Activated CD4-positive, alpha-beta T cell treated with anti-CD3 and anti-CD28 coated beads for 48 hours (primary cell): ENCODE measurements at places on chromosomes 2 and 18.

DNA sequence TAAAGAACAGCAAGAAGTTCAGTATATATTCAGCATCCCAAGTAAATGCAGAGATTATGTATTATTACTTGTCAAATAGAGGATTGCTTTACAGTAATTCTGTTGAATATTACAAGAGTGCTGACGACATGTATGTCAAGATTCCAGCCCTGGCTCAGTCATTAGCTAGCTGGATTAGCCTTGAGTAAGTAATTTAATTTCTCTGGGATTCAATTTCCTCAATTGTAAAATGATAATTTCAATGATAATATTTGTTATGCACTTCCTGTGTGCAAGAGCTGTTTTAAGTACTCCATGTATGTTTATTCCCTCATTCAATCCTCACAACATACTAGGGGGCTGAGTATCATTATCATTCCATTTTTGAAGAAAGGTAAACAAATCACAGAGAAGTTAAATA, 44.0 kb downstream of the TCF4 start:
- DNase-seq, result no peak

DNA sequence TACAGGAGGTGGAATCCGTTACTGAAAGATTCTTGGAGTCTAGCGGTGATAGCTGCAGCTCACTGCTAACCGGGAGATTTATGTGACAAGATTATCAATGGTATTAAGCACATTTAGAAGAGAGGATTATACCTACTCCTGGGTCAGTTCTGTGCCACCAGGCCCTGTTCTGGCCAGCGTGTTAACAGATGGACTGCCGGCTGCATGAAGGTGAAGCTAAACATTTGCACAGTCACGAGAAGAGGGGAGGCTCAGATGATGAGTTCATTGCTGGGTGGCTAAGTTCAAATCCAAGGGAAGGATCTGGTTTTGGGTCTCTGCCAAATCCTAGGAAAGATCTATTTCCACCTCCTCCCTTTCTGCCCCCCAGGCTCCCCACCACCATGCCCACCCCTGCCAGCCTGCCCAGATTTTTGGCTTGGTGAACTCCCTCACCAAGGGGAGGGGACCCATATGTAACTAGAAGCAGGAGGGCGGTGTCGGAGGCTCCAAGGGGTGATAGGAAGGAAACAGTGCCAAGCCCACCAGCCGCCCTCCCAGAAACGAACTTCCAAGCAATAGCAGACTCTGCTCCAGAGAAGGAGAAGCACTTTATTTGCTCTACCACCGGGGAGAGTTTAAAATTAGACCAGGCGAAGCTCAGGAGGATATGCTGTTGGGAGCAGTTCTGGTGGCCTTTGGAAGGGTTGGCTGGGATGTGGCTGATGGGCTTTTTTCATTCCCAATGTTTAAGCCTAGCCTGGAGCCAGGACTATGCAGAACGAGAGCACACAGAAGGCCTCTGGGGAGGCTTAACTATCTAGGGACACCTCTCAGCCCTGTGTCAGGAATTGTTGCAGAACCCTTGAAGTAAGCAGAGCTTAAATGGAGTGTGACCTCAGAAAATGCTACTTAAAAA, 200.5 kb downstream of the KLHL29 start:
- DNase-seq, result no peak

DNA sequence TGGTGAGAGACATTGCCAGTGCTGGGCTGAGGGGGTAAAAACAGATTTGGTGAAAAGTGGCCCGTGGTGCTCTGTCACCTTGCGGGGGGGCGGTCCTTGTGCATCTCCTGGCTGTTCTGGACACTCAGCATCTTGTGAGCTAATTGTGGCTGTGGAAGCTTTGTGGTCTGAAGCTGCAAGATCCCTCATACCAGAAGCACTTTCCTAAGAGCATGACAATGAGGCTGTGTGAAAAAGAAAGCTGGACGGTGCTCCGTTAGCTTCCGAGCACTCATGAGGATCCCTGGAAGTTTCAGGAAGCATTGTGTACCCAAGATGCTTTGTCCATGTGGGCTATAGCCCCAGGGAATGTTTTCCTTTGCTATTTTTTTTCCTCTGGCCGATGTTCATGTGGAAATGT, 74.5 kb downstream of the CABLES1 start:
- DNase-seq, result no peak

DNA sequence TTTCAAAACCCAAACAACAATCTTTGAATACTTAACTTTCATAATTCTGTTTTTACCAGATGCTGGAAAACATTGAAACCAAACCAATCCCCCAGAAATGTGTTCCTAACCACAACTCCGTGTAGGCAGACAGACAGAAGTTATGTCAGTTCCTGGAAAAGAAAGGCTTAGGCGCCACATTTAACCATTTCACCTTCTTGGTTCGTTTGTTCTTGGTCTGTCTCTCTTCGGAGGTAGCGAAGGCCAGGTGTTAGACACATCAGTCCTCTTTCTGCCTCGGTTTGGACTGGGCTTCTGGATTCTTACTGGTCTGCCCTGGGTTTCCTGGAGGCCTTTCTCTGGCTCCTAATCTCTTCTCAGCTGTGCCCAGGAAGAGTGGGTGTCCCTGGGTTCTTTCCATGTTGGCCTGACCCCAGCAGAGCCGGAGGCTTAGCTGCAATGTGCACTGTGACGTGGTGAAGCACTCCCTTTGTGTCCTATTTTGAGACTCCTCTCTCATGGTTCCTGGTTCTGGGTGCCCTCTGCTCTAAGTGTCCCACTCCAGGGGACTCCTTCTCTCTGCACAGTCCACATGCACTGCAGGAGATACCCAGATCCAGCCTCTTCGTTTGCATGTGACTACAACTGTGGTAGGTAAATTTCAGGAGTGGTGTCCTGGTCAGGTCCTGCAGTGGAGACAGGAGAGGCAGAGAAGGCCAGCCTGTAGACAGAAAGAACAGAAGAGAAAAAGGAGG, 23.1 kb upstream of the RAB31 start:
- no peak for DNase-seq

GRCh38 chr18:61865466-61866175, 27.2 kb downstream of the RNF152 start:
- DNase-seq, result no peak

DNA sequence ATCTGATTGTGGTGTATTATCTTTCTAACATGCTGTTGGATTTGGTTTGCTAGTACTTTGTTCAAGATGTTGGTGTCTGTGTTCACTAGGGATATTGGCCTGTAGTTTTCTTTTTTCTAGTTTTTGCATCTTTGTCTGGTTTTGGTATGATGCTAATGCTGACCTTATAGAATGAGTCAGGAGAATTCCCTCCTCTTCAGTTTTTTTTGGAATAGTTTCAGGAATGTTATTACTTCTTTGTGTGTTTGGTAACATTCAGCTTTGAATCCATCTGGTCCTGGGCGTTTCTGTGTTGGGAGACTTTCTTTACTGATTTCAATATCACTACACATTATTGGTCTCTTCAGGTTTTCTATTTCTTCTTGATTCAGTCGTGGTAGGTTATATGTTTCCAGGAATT, 124.2 kb upstream of the EPB41L5 start:
- no peak for DNase-seq

- DNase-seq, result no peak
Measured at GRCh38 chr2:96737831-96738230, 2.0 kb downstream of the LMAN2L start.

DNA sequence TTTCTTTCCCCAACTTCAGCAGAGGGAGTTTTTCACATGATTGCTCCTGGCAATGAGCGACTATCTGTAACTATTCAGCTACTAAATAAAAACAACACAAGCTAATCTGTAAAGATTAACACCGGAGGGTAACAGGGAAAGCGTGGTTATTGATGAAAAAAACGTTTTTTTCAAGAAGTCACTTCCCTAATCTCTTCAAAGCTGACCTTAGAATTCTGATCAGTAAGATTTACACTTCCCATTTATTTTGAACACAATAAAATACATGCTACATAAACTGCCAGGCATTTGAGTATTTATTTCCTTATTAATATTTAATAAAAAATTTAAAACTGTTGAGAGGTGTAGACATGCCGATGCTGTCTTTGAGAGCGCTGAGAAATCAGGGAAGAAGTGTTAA, 207.4 kb upstream of the HDAC4 start:
- DNase-seq, result no peak

DNA sequence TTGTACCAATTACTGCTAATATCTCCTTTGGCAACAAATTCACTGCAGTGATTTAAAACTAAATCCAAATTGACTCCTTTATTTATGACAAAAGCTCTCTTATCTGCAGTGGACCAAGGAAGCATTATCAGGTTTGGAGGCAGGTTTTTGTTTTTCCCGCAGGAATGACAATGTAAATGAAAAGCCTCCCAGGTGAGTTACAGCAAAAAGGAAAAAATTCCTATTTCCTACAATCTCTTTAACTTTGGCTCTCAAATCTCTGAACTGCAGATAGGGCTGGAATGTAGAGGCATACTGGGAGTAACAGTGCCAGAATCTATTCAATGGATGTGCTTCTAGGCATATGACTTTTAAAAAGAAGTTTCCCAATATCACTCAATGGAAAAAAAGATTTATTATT, 28.9 kb upstream of the LRP2 start:
- no peak for DNase-seq

DNA sequence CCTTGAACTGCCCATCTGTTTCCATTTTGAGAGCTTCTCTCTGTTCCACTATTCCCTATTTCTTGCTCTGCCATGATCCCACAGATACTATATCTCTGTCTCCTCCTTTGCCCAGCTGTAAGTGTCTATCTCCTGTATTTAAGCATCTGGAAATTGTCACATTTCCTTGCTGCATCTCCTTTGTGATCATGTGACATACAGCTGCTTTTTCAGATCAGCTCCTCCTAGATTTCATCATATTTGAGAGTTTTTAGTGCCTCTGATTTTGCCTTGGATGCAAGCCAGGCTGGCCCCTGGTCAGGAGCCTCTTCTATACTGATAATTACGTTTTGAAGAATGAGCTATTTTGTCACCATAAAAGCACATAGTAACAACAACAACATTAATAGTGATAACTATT, 131.7 kb upstream of the TNP1 start:
- DNase-seq, result no peak

DNA sequence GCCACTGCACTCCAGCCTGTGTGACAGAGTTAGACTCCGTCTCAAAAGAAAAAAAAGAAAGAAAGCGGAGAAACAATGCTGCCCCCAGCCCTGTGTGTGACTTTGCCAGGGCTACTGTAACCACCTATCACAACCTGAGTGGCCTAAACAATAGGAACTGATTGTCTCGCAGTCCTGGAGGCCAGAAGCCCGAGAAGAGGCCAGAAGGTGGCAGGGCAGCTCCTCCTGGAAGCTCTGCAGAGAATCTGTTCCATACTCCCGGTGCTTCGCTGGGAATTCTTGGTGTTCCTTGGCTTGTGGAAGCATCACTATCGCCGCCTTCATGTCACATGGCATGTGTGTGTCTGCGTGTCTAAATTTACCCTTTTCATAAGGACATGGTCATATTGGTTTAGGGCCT, 14.4 kb upstream of the RAB17 start:
- no peak for DNase-seq

DNA sequence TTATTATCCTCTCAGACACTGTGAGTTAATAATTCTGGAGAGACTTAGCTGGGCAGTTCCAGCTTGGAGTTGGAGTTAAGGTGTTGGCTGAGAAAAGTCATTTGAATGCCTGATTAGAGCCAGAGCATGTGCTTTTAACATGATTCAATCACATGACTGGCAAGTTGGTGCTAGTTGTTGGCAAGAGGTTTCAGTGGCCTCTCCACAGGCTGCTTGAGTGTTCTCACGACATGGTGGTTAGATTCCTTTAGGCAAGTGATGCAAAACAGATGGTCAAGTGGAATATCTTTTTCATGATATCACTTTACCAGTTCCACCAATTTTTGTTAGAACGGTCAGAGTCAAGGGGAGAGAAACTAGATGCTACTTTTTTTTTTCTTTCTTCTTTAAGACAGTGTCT, 262.7 kb upstream of the FN1 start:
- no peak for DNase-seq

DNA sequence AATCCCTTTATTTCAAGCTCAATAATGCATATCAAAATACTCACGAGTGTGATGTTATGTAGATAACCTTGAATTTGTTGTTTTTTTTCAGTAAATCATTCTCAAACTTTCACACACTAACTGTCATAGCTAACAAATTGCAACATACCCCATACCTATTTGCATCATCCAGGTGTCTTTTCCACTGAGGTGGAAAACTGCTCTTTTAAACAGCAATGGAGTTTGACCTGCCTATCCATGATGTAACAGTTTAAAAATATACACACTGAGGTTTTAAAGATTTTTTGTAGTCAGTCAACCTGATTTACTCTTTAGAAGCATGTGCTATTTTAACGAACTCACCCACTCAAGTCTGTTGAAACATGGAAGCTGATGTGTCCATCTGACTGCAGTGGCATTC, 298.7 kb downstream of the RND3 start:
- DNase-seq, result no peak

DNA sequence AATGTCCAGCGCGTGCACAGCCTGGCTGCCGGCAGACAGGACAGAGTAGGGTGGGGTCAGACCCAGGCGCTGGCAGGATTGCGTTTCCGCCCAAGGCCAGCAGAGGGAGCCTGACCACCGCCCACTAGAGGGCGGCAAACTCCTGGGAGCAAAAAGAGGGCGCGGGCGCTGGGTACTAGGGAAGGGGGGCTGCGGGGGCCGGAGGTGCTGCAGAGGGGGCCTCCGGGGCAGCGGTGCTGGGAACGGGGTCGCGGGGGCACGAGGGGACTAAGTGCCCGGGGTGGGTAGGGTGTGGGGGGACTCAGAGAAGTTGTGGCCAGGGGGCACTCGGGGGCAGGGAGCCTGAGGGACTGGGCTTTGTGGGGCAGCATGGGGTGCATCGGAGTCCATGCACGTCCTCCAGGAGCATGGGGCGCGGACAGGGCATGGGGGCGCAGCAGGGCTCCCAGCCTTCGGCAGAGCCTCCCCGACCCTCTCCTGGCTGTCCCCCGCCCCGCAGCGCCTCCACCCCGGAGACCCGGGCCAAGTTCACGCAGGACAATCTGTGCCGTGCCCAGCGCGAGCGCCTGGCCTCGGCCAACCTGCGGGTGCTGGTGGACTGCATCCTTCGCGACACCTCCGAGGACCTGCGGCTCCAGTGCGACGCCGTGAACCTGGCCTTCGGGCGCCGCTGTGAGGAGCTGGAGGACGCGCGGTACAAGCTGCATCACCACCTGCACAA, 3.2 kb downstream of the TEKT4 start:
- peak; percentile 81 for DNase-seq

DNA sequence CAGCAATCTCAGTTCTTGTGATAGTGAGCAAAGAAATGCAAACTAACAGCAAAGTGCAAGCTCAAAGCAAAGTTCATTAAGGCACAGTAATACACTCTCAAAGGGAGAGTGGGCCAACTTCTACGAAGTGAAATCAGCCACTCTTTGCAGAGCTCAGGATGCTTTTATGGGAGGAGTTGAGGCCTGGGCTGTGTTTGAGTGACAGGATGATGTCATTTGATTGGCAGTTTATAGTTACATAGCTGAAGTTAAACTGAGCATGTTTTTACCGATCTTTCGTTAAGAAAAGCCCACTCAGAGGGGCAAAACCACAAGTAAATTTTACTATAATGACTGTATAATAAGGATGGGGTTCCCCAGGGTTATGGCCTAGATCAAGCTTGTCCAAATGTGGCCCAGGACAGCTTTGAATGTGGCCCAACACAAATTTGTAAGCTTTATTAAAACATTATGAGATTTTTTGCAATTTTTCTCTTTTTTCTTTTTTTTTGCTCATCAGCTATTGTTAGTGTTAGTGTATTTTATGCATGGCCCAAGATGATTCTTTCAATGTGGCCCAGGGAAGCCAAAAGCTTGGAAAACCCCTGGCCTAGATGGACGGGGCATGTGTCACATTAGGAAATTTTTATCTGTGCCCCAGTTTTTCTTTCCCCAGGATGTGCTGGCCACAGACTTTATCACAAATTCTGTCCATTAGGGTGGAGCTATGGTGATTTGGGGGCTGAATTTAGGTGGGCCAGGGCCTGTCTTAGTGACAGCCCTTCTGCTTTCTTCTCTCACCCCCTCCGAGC, 8.3 kb upstream of the DNAH7 start:
- no peak for DNase-seq

- DNase-seq, result no peak
Measured at GRCh38 chr2:54609241-54609640, 114.2 kb upstream of the EML6 start.
